Skin of body (tissue), 3 donors: ENCODE measurements at places on chromosomes 4 and X.

DNA sequence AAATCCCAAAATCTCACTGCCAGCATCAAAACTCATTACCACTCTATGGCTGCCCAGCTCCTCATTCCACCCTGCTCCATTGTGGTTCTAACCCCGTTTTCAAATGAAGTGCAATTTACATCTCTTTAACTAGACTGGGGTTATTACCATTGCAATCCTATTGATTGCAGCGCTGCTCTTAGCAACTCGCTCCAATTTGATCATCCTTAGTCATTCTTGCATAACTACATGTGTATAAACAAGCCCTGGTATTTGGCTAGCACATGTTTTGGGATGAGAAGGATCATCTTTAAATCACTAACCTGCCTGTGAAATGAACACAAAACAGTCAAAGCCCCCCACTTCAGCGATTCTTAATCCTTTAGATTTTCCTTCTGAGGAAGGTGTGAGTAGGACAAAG, 340.1 kb upstream of the PPARGC1A start:
- DNase-seq = no peak

DNA sequence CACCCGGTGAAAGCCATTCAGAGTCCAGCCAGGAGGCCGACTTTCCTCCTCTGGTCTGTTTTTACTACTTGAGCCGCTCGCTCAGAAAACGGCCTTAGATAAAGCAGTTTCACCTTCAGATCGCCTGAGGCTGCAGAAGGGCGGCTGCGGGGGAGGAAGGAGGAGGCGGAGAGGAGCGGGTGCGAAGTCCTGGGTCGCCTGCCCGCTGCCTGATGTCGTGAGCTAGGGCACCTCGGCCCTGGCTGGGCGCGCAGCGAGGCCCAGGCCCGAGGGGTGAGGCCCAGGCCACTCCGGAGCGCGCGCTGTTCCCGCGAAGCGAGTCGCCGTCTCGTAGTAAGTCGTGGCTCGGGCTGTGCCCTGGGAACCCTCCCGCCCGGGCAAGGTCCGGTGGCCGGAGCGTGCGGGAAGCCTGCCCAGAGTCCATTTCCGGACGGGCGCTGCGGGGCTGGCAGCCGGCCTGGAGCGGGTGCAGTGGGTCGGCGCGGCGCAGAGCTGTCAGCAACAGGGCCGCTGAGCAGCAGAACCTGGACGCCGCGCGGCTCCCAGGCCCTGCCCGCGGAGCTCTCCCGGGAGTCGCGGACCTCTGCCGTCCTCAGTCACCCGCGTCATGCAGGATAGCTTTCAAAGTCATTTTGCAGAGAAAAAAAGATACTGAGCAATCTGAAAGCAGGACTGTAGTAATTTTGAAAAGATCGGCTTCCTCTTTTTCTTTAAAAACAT, 18.6 kb downstream of the TRIM2 start:
- DNase-seq = no peak

DNA sequence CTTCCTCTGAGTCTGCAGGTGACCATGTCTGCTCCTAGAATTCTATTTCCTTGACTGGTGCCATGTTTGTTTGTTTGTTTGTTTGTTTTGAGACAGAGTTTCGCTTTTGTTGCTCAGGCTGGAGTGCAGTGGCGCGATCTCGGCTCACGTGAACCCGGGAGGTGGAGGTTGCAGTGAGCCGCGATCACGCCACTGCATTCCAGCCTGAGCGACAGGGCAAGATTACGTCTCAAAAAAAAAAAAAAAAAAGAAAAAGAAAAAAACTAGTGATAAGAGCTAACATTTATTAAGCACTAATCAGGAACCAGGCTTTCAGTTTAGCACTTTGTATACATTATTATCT, 7.2 kb downstream of the SAT1 start:
- DNase-seq = no peak

- no peak for DNase-seq
Observed at GRCh38 chrX:69025802-69026301, 139.4 kb downstream of the PJA1 start.

GRCh38 chr4:164731827-164732474, 22.0 kb upstream of the SMIM31 start:
- DNase-seq = peak; percentile 27

GRCh38 chrX:3407781-3408180, 61.3 kb upstream of the MXRA5 start:
- peak; percentile 8 for DNase-seq

DNA sequence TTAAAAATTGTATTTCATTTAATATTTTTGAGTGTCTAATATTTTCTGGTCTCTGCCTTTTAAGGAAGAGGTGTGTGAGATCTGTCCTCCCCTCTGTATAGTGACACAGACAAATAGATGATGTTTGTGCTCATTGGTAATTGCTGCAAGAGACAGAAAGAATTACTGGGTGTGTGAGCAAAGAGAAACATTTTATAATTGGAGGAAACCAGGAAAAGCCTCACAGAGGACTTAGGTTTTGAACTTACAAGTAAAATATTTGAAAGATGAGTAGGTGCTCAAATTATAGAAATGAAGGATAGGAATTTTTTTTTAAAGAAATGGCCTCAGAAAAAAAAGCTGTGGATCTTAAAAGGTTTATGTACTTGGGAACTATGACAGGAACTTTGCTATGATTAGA, 149.8 kb downstream of the SPCS3 start:
- DNase-seq = no peak

GRCh38 chrX:4994855-4995254, 1233.8 kb downstream of the NLGN4X start:
- no peak for DNase-seq

GRCh38 chr4:31234494-31234893, 514.3 kb downstream of the PCDH7 start:
- no peak for DNase-seq

GRCh38 chr4:105059337-105059736, 87.3 kb upstream of the TET2 start:
- no peak for DNase-seq

DNA sequence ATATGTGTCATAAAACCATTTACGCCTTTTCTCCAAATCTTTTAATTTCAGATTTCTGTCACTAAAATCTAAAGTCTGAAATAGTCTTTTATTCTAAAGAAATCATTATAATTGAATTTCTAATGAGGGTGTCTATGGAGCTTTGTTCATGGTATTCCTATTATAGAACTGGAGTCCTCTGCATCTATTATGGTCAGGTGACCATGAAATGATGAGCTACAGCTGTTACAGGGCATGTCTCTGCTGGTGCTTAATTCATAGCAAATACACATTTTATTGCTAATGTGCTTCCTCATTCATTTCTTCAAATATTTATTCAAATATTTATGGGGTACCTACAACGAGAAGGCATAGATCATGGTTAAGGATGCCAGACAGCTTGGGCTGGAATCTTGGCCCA, 126.1 kb downstream of the NAA11 start:
- DNase-seq = no peak

GRCh38 chr4:23775694-23776093, 114.2 kb downstream of the PPARGC1A start:
- no peak for DNase-seq

- no peak for DNase-seq
Observed at GRCh38 chr4:6582889-6583490, 8.0 kb downstream of the MAN2B2 start.

GRCh38 chr4:1416948-1417260, 10.7 kb upstream of the NKX1-1 start:
- DNase-seq = no peak

- no peak for DNase-seq
Observed at GRCh38 chr4:6962211-6963041, 52.8 kb downstream of the TBC1D14 start.

DNA sequence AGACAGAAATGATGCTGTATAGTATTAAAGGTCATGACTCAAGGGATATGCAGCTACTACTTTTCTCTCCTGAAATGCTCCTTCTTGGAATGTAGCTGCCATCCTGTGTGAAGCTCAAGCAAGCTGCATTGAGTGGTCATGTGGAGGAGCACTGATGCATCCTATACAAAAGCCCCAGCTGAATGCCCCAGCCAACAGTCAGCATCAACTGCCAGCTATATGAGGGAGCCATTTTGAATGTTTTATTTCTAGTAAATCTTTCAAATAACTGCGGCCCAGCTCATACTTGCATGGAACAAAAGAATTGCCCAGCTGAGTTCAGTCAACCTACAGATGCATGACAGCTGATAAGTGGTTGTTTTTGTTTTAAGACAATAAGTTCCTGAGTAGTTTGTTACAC, 165.0 kb upstream of the GEMIN8 start:
- DNase-seq = no peak

DNA sequence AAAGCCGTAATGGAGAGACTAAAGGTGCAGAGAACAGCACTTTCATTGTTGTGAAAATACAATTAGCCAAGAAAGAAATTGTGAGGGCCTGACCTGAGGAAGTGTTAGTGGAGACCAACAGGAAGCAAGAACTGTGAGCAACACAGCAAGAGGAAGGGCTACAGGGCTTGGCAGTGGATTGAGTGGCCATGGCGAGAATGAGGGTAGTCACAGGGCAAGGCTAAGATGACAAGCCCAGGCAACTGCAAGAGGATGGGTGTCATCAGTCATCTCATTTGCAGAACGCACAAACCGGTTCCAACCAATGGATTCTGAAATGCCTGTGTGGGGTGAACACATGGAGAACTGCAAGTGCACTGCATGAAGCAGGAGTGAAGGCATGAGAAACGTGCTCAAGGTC, 3.6 kb downstream of the SLC10A6 start:
- DNase-seq = no peak
